Eye (tissue), 1 donor: ENCODE measurements at places on chromosomes 16 and 17.

DNA sequence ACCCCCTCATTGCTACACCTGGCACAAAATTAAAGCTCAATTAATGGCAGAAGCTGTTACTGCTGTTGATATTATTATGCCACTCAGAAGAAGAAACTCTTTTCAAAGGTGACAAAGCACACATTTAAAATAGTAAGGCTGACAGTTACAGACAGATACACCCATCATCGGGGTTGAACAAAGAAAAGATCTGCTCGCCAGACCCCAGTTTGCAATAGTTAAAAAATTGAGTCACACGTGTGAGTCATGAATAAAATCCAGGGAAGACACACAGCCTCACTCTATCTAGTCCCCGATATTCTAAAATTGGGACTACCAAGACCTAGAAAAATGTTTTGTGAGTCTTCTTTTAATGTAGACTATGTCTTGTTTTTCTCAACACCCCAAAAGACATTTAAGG lies 330.0 kb upstream of the SOX9 start:
- no peak for DNase-seq

DNA sequence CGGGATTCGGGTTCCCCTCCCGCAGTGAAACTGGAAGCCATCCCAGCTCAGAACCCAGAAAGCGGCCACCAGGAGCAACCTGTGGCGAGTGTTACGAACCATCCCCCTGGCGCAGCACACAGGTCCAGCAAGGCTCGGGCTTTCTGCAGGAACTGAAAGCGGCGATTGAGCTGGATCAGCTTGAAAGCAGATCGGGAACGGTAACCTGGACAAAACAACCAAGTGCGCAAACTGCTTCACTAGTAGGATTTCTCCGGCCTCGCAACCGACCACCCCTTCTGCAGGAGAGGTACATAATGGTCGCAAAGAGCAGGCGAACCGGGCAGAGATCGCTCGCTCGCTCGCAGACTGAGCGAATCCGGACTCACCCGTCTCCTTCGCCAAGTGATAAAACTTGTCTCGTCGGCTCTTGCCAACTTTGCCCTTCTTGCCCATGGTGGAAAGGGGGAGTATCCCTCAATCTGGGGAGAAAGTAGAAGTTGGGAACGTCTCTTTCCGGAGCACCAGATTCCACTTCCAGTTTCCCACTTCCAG lies 696 bp upstream of the PSMC5 start:
- DNase-seq, result no peak

- DNase-seq, result no peak
These were observed 51.9 kb upstream of the CACNG3 start for GRCh38 chr16:24204150-24204665.

DNA sequence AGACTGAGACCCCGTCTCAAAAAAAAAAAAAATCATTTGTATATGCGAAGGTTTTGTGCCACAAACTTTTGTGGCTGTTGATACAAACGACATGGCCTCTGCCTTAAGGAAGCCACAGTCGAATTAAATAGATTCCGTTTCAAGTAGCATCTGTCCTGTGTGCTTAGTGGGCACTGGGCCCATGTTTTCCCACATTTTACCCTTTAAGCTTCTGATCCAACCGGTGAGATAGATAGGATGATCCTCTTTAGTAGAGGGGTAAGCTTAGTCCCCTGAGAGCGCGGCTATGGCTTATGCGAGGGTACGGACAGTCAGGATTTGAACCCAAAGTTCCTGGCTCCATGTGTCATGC lies 776 bp upstream of the TMEM219 start:
- no peak for DNase-seq

DNA sequence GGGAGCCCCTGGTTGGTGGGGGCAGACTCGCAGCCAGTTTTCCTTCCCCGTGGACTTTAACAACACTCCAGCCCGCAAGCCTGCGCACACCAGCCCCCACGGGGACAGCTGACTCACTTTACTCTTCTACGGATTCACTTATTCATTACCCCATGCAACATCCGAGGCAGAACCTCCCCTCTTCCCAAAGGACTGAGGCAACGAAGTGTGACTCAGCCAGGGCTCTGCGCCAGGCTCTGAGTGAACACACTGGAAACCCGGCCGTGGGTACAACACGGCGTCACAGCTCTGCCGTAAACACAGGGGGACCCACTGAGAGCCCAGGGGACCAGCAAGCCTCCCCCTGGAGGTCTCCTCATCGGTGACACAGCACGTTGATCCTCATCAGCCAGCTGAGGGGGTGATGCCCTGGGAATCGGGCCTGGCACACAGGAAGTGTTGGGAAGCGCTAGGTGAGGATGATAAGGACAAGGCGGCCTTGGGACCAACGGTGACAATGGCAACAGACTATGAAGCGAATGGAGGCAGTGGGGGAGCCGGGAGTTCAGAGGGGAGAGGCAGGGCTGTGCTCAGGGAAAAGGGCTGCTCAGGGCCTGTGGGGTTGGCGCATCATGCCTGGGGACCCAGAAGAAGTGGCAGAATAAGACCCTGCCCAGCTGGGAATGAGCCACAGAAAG lies 14.6 kb downstream of the COTL1 start:
- peak; percentile 46 for DNase-seq

DNA sequence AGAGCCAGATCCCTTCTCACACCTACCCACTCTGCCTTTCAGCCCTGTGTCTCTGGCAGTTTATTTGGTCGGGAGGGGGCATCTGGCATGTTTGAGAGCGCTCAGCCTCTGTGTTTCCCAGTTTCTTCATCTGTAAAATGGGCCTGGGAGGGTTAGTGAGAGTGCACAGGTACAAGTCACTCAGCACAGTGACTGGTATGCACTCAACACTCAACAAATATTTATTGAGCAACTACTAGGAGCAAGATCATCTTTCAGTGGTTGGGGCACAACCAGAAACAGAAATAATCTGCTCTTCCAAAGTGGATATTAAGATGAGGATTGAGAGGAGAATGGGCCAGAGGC lies 13.7 kb upstream of the SRCIN1 start:
- no peak for DNase-seq

- no peak for DNase-seq
These were observed 126.2 kb downstream of the MRM1 start for GRCh38 chr17:36727577-36727976.

GRCh38 chr16:49283376-49284049 lies 1.9 kb upstream of the CBLN1 start:
- DNase-seq, result no peak

DNA sequence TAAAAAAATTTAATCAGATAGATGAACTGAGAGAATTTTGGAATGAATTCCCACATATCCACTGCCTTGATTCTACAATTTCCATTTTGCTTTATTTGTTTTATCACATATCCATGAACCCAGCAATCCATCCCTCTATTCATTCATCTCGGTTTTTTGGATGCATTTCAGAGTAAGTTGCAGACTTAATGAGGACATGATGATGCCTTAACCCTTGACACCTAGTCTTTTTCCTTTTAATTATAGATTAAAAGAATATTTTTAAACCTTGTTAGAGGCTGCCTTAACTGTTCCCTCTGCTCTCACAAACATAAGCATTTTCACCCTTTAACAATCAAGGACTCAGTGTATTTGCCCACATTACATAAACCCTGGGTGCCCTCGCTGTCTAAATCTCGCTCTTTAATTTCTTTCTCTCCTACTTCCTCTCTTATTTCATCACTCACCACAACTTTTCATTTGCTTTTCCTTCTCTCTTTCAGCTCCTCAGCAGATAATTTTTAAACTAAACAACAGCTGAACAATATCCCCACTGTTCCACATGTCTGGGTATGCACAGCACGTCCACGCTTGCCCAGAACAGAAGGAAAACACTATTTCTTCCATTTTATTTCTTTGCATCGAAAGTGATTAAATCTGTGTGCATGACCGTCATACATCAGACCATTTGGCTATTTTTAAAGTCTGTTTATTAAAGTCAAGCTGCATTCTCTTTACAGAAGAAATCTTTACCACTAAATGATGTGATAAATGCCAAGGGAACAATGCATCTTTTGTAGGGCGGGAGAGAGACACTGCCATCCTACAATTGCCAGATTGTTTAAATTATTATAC lies 39.9 kb downstream of the IQCK start:
- DNase-seq, result no peak

DNA sequence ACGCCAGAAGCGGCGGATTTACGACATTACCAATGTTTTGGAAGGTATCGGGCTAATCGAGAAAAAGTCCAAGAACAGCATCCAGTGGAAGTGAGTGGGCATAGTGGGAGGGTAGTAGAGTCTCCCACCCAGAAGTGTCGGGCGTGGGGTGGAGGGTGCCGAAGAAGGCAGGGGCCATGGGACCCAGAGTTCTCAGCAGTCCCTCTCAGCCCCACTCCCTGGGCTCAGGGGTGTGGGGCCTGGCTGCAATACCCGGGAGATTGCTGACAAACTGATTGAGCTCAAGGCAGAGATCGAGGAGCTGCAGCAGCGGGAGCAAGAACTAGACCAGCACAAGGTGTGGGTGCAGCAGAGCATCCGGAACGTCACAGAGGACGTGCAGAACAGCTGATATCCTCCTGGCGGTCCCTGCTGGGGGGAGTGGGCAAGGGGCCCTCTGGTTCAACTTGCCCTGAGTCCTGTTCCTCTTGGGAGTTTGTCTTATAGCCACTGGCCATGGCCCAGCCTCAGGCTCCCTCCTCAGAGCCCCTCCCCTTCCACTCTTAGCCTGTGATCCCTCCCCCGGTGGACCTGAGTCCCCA lies 916 bp downstream of the E2F4 start:
- no peak for DNase-seq

GRCh38 chr17:55889271-55889670 lies 138.4 kb downstream of the PCTP start:
- DNase-seq, result no peak
